ENCODE measurements at places on chromosomes 7 and 10.

DNA sequence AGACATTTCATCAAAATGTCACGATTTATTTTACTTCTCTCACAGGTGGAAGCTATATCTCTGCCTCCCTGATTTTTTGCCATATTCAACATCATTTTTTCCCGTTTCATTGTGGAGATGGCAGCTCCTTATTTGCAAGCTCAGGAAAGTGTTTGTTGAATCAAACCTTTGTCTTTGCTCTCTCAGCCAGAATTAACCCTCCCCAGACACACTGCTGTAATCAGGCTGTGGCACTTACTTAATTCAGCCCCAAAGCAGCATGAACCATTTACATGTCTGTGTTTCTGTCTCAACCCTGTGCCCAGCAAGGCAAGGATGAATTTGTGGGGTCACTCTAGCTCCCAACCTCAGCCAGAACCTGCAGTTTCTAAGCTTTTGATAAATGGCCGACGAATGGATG is 397.2 kb downstream of the TCERG1L start:
- no peak for DNase-seq

DNA sequence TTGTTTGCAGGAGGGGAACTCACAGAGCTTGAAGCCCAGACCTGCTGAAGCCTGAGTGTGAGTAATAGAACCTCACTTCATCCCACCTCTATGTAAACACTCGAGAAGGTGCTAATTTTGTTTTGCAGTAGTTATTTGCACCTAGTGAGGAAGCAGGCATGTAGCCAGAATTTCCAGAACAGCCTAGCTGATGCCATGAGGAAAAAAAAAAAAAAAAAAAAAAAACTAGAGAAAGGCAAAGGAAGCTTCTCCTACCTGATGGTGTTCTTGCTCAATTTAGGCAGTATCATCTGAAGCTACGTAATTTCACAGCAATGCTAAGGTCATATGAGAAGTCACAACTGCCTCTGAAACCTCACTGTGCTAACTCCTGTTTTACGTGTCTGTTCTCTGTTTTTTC is 13.6 kb upstream of the GPR37 start:
- no peak for DNase-seq

DNA sequence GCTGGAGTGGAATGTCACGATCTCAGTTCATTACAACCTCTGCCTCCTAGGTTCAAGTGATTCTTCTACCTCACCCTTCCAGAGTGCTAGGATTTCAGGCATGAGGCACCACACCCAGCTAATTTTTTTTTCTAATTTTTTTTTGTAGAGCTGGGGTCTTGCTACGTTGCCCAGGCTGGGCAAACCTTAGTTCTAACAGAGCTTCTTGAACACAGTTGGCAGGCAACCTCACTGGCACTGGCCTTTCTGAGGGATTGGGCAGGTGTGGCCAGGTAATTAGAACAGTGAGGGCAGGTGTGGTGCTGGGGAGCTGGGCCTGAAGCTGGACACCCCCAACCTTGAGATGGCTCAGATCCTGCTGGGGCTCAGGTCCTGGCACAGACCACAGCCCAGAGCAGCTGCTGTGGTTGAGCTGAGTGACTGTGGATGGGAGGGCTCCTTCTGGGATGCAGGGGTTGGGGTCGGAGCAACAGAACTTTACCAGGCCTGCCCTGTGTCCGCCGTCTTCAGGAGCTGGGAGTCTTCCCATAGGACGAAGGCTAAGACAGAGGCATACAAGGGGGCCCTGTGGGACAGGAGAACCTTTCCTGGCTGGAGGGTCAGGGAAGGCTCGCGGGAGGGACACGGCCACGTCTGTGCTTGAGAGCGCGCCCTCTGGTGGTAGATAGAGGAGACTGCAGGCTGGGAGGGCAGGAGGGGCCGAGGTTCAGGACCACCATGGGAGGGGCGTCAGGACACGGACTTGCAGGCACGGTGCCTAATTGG is 48.2 kb downstream of the COL26A1 start:
- no peak for DNase-seq

DNA sequence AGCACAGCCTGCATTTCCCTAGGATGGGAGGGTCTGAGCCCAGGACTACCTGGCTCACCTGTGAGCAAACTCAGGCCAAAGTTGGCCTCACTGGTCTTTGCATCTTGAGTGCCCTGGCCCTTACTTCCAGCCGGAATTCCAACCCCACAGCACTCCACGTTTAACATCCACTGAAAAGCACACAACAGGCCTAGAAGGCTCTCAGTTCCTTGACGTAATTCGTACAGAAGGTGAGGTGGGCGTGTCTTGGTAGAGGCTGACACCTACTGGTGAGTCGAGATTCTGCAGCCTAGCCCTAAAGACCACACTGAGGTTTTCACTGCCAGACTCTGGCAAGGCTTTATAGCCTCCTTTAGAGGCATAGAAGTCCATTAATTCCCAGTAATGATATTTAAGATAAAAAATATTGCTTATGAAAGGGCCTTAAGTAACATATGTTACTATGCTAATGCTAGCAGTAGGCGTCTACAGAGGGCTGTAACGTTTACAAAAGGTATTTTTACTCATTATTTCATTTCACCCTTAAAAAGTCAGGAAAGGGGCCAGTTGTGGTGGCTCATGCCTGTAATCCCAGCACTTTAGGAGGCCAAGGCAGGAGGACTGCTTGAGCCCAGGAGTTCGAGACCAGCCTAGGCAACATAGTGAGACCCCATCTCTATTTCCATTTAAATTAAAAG is 95.8 kb downstream of the HIP1 start:
- no peak for DNase-seq

DNA sequence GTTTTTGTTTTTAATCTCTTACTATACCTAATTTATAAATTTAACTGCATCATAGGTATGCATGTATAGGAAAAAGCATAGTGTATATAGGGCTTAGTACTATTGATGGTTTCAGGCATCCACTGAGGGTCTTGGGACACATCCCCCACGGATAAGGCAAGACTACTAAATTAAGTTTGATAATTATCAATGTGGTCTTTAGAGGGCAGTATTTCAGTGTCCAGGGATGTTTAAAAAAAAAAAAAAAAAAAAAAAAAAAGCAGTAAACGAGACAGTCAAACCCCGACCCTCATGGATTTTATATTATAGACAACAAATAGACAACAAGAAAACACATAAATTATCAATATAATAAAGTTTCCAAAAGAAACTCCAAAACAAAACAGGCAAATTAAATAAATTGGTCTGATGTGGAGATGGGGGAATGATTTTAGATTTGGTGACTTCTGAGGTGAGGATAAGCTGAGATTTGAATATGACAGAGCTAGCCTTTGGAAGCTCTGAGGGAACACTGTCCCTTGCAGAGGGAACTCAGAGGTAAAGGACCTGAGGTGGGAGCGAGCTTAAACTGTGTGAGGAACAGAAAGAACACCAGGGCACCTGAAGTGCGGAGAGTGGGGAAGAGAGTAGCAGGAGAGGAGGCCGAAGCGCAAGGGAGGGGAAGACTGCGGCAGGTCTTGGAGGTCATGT is 14.8 kb downstream of the ACSM6 start:
- no peak for DNase-seq

GRCh38 chr10:87818505-87819288 is 671 bp upstream of the ATAD1 start:
- peak; percentile 33 for DNase-seq

DNA sequence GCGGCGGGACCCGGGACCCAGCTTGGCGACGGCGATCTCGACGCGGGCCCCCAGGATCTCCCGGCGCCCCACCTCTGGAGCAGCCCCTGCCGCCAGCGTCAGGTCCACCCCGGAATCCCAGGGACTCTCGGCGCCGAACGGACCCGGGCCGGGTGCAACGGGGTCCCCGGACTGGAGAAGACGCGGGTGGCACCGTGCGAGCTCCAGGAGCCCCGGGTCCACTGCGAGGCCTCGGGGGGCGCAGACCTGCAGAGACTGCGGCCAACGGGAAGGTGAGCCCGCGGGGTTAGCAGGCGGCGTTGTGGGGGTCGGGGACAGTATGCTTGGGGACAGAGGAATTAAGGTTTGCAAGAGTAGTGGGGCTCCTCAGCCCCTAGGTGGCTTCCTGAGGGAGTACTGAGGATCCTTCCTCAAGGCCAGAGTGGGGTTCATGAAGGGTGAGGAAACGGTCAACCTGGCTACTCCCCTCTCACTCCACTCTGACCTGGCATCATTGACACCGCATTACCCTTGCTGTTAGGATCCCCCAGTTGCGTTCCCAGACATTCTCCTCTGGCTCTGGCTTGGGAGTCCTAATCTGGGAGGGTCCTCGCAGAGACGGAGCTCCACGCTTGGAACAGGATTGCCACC is 353 bp downstream of the EPHB6 start:
- DNase-seq, result no peak

GRCh38 chr10:120457431-120458172 is 575 bp downstream of the PLPP4 start:
- no peak for DNase-seq

- no peak for DNase-seq
These were observed 385.0 kb downstream of the NXPH1 start for GRCh38 chr7:8818406-8818805.

DNA sequence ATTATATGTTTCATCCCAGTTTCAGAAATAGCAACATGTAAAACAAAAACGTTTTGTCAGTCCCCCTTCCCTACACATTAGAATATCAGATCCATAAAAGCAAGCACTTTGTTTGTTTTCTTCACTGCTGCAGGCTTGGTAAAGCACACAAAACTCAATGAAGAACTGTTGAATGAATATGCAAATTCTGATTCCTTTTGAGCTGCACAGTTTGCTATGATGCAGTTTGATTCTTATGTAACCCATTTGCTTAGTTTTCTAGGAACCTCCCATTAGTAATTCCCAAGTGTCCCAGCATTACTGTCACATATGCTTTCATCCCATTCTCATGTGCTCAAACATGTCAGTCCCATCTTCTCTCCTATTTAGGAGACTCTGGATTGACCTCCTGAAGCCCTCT is 26.1 kb upstream of the CHCHD3 start:
- no peak for DNase-seq

- no peak for DNase-seq
These were observed 240.2 kb downstream of the ADAM12 start for GRCh38 chr10:126147866-126148587.

GRCh38 chr7:135756191-135756590 is 7.6 kb upstream of the FAM180A start:
- no peak for DNase-seq

- DNase-seq, result no peak
These were observed 718 bp upstream of the CTBP2 start for GRCh38 chr10:125160856-125161706.

DNA sequence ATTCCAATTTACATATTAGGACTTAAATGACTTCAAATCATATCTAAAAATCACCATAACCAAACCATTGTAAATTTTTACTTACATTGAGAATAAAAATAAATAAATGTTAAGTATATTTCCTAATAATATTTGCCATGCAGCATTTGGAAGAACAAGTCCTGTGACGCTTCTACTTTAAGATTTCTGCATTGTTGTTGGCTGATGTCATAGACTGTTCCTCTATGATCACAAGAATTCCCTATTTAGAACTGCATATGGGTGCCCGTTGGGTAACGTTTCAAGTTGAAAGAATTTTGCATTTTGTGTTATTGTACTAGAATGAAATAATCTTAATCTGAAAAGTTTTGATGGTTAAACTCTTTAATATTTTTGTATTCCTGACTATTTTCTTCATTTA is 5.1 kb upstream of the ITGB1 start:
- DNase-seq, result no peak

- DNase-seq, result no peak
These were observed 66.1 kb upstream of the ZPBP start for GRCh38 chr7:50159154-50159553.

- DNase-seq, result no peak
These were observed 24.7 kb upstream of the AMZ1 start for GRCh38 chr7:2663121-2663886.

GRCh38 chr10:101073631-101074030 is 11.8 kb downstream of the KAZALD1 start:
- DNase-seq, result no peak

DNA sequence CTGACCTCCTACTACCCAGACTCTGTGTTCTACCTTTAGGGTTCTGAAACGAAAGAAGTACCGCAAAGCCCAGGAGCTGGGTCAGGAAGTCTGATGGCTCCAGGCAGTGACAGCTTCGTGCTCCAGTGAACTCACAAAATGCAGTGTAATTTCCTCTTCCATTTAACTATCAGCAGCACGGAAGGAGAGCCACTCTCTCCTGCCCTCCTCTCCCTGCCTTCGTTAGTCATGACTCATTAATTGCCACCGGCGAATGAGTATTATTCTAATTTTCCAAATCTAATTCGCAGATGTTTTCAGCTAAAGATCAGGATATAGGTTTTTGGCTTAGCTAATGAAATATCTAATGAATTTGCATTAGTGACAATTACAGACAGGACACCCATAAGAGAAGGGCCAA is 1262.0 kb downstream of the TYW1 start:
- DNase-seq, result no peak

DNA sequence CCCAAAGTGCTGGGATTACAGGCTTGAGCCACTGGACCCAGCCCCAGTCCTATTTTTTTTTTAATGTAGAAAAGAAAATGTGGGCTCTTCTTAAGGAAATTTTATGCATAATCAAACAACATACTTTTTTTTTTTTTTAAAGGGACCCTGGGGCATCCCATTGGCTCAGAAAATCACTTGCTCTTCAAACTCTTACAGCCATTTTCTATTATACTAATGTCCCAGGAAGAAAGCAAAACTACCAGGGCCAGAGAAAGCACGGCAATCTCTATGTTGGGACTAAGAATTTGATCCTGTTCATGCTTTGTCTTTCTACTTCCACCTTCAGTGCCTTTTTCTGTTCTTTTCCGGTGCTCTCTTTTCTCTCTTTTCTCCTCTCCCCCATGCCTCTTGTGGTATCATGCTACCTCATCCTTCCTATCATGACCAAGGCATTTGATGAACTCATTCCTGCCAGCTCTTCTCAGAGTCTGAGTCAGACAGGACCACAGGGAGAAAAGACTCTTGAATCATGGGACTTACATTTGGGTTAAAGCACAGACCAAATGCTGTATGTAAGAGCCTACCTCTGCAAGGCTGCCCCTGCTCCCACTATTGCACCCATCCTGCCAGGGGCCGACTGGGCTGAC is 76.4 kb upstream of the CCNY start:
- DNase-seq, result no peak

DNA sequence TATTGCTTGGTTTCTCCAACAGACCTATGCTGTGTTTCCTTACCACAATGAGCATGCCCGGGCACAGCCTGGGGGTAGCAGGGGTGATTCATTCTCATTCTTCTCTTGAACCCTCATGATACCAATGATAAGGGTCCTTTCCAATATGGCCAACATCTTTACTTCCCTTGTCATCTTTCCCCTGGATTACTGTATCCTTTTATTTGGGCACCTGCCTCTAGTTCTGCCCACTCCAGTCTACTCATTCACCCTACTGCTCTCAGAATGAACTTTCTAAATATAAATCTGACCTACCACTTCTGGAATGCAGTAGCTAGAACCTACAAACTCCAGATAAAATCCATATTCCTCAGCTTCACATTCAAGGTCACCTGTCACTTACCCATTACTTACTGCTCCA is 26.4 kb upstream of the ITPRID1 start:
- no peak for DNase-seq

GRCh38 chr7:70457883-70458680 is 673.9 kb upstream of the GALNT17 start:
- DNase-seq, result no peak

All from activated CD4-positive, alpha-beta T cell treated with anti-CD3 and anti-CD28 coated beads, Interleukin-2, amount 50 U/mL, for 24 hours (primary cell).